Occipital lobe (tissue), 3 donors: ENCODE measurements at places on chromosomes 7 and 10. TPM values are rescaled to one million over a fixed set of nuclear protein-coding genes. Genes with fewer than 3 reads are reported as not detected.

Gene ATOH7
- 1.4 TPM for total RNA-seq

- peak; percentile 96 for DNase-seq
These were observed at the start of gene NACAD for GRCh38 chr7:45088821-45089340. NACAD (minus strand) TSS chr7:45088969; CDS start chr7:45088894, 75 bp downstream.

DNA sequence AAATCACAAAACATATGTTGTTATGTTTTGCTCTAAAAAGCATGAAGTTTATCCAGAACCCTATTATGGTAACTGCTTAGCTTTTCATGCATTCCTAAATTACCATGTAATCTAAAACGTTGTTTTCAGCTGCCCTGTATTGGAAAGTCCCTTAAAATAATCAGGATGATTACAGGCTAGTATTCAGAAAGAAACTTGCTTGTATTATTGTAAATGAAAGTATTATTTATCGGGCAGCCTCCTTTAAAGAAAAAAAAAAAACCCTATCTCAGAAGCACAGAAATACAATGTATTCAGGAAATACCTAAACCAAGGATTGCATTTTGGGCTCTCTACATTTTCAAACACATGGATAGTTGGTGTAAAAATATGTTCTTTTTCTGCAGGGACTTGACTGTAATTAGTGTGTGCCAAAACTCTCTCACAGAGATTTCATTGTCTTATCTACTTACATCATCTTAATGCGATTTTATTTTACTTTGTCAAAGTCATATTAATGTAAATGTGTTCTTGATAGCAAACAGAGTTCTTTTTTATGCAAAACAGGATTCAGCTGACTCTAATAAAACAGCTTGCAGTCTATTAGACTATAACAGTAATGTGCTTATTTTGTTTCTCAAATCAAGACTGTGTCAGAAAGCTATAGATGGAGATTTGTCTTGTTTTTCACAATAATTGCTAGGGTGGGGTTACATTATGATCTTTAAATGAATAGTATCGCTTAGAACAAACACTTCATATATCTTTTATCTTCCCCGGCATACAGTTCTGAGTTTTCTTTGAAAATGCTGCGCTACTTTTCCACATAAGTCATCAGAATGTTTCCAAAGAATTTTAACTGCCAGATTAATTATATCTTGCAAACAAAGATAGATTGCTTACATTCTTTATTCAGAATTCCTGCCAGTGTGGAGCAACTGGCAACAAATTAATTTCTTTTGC lies 65.3 kb upstream of the ARID5B start:
- DNase-seq, result no peak

GRCh38 chr7:97039374-97040065 lies 14.9 kb upstream of the DLX5 start:
- DNase-seq, result no peak

DNA sequence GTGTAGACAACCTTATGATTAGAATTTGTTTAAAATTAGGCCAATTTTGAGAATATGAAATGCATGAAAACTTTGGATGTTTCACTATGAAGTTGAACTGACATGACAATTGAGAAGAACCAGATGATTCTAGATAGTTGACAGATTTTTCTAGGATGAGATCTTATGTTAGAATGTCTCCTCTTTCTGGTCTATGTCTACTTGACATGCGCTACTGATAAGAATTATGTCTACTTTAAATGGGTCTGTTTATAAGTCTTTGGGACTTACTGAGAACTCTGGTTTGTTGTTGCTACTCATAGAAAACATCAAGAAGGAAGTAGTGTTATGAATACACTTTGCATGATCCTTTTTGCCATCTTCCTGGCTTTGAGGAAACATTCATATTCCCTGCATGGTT lies 228.2 kb upstream of the CCDC6 start:
- DNase-seq, result no peak

- no peak for DNase-seq
These were observed 86.4 kb downstream of the VPS41 start for GRCh38 chr7:38822549-38822948.

DNA sequence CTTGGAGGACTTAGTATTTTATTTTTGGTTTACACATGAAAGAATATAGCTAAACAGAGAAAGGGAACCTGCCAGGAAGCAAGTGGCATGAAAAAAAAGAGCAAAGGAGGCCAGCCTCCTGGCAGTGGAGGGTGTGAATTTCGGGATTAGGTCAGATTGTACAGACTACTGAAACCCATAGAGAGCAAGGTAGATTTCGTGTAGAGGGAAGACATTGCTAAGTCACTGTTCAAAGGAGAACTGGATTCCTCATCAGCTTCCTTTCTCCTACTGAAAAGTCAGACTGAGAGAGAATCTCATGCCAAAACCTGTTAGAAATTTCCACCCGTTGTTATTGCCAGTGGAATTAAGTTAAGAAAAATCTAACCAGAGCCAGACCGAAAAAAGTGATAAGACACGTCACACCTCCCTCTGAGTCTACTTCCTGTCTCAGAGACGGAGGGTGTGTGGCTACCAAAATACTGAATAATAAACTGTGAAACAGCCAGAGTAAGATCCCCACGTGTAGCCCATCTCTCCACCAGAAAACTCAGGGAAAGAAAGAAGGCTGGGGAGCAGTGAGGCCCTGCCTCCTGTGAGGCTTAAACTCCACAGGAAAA lies 118.8 kb downstream of the SKIDA1 start:
- DNase-seq, result no peak

- DNase-seq, result no peak
These were observed 129.7 kb downstream of the MARCHF5 start for GRCh38 chr10:92420546-92421275.

DNA sequence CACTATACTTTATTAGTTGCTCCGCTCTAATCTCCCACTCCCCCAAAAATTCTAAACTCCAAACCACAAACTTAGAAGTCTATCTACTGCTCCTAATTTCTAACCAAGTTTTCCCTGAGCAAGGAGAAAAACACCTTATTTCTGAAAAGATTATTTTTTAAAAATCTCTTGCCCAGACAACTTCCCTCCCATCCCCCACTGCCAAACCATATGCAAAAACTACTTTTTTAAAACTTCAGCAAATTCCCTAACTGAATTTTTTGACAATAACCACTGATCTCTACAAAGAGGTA lies 1.9 kb downstream of the UBE2H start:
- DNase-seq, result no peak

DNA sequence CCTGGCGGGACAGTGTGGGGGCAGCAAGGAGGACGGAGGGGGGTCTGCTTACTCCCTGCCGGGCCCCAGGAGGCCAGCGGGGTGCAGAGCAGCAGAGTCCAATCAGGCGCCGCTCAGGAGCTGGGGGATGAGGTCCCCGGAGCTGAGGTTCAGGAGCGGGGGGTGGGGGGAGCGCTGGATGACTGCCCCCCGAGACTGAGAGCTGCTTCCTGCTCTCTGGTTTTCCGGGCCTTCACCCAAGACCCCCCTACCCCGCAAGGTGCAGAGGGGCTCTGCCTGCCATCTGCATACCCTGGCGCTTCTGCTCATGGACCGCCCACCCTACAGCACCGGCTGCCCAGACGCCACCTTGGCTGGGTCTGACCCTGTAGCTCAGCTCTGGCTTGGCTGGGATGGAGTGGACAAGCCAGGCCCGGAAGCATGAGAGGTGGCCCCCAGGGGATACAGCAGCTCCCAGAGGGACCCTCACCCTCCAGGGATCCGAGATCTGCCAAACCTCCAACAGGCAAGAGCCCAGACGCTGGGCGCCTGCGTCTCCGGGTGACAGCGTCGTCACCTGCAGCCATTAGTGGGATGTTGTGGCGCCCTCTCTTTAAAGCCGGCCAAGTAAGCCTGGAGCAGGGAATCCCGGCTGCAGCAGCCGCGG lies 930 bp downstream of the KNDC1 start:
- no peak for DNase-seq

Gene MCM10
- total RNA-seq, result 2.5 TPM

DNA sequence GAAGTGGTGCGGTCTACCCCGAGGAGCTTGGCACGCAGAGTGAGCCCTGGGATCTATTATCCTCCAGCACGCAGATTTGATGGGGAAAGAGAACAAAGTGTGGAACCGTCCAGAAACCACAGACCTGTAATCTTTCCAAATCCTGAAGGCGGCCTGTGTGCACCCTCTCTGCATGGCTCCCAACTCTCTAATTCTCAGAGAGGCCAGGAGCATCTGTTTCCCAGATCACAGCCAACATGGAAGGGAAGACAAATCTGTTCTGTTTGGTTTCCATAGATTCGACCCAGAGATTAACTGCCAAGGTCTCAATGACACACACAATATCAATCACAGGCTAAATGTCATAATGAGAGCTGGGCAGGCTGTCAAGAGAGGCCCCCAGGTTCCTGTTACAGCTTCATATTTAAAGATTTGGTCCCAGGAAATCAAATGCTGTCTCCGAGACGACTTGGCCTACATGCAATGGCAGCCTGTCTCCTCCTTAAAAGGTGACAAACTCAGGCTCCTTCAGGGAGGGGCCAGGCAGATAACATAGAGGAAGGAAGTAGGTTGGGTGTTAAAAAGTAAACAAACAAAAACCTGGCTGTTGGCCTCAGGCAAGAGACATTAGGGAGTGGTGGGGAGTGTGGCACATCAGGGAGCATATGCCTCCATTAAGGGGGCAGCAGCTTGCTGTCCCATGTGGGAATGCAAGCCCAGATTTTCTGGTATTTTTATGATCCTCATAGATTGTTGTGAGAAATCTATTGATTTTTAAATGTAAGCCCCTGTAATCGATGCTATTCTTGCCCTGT lies 48.8 kb upstream of the SAMD8 start:
- no peak for DNase-seq

DNA sequence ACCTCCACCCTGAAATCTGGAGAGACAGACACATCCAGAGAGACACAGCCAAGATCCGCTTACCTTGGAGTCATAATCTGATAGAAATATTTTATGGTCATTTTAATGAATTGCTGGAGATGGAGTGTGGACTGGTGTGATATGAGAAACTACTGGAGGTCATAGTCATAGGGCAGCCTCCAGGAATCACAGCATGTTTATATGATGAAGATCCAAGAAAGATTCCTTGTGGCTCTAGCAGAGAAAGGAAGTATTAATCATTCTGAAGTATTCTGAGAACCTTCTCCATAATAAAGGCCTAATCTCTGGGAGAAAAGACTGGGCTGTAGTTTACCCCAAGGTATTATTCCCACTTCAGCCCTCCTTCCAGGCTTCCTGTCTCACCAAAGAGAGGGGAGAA lies 38.0 kb downstream of the POLR1F start:
- DNase-seq, result no peak

GRCh38 chr7:116672596-116673456 lies 830 bp downstream of the MET start:
- peak; percentile 15 for DNase-seq

Gene HTR5A
- total RNA-seq, result 0.62 TPM

DNA sequence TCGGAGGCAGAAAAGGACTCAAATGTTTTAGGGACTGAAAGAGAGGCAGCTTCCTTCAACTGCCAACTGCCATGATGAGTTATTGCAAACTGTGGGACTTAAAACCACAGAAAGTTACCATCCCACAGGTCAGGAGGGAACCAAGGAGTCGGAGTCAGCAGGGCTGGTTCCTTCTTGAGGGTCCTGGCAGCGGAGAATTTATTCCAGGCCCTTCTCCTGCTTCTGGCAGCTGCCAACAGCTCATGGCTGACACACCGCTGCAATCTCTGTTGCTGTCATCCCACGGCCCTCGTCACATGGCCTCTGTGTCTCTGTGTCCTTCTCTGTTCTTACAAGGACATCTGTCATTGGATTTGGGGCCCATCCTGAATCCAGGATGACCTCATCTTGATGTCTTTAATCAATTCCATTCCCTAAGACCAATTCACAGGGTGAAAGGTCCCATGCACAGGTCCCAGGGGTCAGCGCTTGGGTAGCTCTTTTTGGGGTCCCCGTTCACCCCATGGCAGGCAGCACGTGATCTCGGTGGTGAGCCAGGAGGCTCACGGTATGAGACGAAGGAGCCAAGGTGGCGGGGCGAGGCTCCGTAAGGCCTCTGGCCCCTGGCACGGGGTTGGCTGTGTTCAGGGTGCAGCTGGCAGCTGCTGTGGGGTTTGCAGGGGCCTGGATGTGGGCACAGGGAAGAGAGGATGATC lies 27.4 kb upstream of the PSMG3 start:
- DNase-seq, result no peak

DNA sequence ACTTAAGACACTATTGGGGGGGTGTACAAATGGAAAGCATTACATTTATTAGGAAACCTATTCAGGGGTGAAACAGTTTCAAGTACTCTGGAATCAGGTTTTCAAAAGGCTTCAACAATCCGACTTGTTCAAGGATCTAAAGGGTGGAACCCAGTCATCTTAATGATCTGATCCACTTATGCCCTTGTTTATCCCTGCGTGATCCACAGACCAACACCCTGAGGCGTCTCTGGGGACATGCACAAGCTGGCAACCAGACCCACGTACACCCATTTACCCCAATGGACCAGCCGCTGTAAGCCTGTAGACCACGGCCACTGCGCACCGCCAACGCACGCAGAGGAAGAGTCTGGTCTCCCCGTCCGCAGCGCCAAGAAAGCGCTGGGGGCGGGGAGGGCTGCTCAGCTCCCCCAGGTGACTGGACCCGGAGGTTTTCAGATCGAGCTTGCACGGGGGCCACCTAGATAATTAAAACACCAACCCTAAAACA lies 13.4 kb downstream of the HNRNPF start:
- no peak for DNase-seq

Gene GPR85
- 272 TPM for total RNA-seq

DNA sequence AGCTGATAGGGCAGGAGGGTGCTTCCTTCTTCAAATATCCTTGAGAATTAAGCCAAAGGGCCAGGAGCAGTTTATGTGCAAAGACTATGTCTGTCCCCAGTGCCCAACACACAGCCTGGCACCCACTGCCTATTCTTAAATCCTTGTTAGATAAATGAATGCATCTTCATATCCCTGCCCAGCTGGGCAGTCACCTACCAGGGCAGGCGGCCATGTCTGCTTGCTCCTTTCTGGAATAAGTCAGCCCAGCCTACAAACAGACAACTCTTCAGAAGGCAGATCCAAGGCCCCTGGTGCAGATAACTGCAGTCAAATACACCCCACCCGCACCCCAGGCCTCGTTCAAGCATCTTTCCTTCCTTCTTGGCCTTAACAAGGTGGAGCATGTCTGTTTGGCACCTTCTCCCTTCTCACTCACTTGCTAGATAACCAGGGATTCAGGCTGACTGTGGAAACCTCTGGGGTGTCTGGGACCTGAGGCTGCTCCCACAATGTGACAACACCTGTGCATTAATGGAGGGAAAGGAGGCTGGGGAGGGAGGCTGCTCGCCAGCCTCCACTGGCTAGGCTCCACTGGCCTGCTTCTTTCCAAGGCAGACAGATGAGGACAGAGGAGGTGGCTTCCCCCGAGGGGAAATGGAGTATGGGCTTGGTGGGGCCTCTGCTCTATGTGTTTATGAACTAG lies 59.9 kb upstream of the COL13A1 start:
- no peak for DNase-seq

DNA sequence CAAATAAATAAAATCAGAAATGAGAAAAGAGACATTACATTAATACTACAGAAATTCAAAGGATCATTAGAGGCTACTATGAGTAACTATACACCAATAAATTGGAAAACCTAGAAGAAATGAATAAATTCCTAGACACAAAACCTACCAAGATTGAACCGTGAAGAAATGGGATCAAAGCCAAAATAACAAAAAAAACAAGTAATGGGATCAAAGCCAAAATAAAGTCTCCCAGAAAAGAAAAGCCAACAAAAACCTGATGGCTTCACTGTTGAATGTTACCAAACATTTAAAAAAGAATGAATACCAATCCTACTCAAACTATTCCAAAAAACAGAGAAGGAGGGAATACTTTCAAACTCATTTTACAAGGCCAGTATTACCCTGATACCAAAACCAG lies 20.0 kb downstream of the GSDME start:
- DNase-seq, result no peak

GRCh38 chr10:121262774-121263430 lies 335.3 kb downstream of the FGFR2 start:
- no peak for DNase-seq

Gene DLX5
- 3.4 TPM for total RNA-seq

GRCh38 chr10:99532687-99533495 lies at the start of gene NKX2-3:
NKX2-3 (plus strand) TSS chr10:99532942; CDS start chr10:99533132, 190 bp downstream.
- no peak for DNase-seq
